ENCODE measurements at places on chromosomes 7 and 10. TPM values are rescaled to one million over a fixed set of nuclear protein-coding genes. Genes with fewer than 3 reads are reported as not detected.
A peak's percentile ranks its signal among the peaks of the same experiment; 100 is the strongest.

Gene EPO
- not detected for total RNA-seq

- peak; percentile 58 for ATAC-seq
These were observed 29.4 kb downstream of the CDK14 start for GRCh38 chr7:90625562-90625961.

Gene FKBP6
- total RNA-seq: not detected

Gene ELAPOR2
- total RNA-seq: 14.6 TPM

Gene TMEM229A
- 0.62 TPM for total RNA-seq

GRCh38 chr7:28180031-28180363, 598 bp downstream of the JAZF1 start:
- ATAC-seq: no peak

DNA sequence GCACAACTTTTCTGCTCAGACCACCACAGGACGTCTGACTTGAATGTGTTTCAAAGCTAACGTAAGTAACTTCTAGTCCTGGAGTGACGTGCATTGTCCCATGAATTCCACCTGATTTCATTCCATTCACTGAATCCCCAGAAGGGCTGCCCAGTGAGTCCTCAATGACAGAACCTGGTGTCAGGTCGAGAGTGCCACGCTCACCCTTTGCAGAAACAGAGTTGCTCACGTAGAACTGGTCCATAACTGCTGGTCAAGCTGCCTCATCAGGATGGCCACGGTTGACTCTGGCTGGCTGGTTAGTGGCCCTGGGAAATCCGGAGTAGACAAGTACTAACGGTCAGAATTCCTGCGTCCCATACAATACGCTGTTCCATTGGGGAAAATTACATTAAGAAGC, 50.6 kb upstream of the UBE3C start:
- no peak for ATAC-seq

Gene STK17A
- 25.8 TPM for total RNA-seq

Gene LEP
- total RNA-seq: not detected

- ATAC-seq: peak; percentile 25
These were observed 33.5 kb downstream of the DPY19L1 start for GRCh38 chr7:35003679-35004303.

- no peak for ATAC-seq
These were observed 962 bp downstream of the ZKSCAN1 start for GRCh38 chr7:100016215-100016901.

DNA sequence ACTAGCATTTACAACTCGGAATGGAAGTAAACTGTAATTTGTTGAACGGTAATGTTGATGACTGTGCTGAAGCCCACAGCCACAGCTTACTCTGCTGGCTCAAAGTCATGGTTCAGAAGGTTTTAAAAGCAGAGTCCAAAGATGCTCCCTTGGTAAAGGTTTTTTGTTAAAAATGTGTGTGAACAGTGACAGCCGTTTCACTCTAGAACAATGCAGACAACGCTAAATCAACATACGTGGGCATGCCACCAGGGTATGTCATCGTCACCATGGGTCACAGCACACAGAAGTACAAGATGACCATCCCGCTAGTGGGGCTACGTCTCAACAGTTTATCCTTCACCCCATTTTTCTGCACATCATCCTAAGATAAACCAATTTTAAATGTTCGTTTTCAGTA, 106.5 kb upstream of the LANCL2 start:
- no peak for ATAC-seq

Gene LRGUK
- 0.31 TPM for total RNA-seq

Gene CLRN3
- not detected for total RNA-seq

- ATAC-seq: no peak
These were observed 5.4 kb downstream of the SAP25 start for GRCh38 chr7:100568176-100568895.

DNA sequence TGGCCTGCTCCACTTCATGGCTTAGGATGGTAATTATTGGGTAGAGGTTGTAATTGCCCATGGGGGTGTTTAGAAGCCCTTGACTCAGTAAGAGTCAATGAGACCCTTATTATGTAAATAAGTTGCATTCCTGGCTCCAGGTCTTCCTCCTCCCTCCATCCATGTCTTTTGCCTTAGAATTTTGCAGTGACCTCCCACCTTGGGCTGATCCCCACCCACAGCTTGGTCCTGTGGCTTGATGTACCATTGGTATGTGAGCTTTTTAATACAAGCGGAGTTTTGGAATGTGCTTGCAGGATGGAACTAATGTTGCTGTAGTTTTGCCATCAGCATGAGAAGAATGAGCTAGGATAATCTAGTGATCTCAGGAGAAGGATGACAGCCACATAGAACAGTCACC, 73.2 kb upstream of the DGKI start:
- ATAC-seq: no peak

GRCh38 chr10:52597189-52597863, 175.3 kb downstream of the MBL2 start:
- no peak for ATAC-seq

DNA sequence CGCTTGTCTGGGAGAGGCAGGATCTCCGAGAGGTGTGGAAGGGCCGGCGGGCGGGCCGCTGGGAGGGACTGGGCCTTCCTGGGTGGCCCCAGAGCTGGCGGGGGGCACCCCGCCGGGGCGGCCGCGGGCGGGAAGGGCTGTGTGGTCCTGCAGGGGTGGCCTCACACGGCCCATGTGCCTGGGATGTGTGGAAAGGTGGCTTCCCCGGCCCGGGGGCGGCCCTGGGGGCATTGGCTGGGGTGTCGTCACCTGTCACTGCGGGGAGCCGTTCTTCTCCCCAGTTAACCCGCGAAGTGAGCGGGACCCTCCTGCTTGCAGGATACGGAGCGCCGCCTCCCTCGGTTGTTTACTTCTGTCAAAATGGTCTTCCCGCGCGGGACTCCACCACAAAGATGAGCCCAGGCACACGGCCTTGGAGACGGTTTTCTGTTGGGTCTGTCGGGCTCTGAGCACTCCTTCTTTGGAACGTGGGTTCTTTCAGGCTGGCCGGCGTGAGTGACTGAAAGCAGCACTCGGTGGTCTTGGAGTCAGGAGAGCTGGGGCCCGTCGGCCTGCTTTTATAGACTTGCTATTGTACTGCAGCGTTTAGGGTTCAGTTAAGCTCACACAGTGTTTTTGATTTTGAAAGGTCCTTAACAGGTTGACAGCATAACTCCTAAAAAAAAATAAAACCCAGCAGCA, 700 bp downstream of the SMC3 start:
- peak; percentile 39 for ATAC-seq

Gene PTPRZ1
- 7.0 TPM for total RNA-seq

GRCh38 chr7:121561717-121562116, 165.6 kb upstream of the FAM3C start:
- no peak for ATAC-seq

DNA sequence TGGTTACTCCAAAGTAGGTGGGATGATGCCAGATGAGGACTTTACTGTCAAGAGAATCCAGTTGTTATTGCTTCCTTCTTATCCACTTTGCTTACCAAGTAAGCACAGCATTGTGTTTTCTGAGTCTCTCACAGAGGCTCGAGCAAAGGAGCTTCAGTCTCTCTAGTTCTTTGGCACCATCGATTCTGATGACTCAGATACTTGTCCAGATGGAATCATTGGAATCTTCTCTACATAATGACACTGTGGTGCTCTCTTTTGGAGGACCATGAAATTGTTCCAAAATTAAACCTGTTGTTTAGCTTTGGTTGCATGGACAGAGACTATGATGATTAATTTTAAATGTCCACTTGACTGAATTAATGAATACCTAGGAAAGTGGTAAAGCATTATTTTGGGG, 132.6 kb downstream of the NXPH1 start:
- ATAC-seq: no peak

All from gastroesophageal sphincter (tissue), 4 donors.